Stimulated activated naive CD8-positive, alpha-beta T cell treated with anti-CD3 and anti-CD28 coated beads, Interleukin-15, amount 100 ng/mL, for 72 hours (primary cell): ENCODE measurements at places on chromosomes 2 and 18.

DNA sequence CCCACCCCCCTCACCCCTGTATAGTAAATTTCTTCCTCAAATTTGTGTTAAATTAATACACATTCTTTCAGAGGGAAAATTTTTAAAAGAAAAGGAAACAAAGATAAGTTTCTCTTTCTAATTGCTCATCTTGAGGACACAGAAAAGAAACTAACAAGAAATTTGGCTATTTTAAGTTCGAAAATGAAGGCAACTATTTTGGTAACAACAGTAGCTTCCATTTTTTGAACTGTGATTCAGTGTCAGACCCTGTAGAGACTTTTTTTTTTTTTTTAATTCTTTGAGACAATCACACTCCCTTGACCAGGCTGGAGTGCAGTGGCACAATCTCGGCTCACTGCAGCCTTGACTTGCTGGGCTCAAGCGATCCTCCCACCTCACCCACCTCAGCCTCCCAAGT, 194.9 kb downstream of the SS18 start:
- no peak for DNase-seq

DNA sequence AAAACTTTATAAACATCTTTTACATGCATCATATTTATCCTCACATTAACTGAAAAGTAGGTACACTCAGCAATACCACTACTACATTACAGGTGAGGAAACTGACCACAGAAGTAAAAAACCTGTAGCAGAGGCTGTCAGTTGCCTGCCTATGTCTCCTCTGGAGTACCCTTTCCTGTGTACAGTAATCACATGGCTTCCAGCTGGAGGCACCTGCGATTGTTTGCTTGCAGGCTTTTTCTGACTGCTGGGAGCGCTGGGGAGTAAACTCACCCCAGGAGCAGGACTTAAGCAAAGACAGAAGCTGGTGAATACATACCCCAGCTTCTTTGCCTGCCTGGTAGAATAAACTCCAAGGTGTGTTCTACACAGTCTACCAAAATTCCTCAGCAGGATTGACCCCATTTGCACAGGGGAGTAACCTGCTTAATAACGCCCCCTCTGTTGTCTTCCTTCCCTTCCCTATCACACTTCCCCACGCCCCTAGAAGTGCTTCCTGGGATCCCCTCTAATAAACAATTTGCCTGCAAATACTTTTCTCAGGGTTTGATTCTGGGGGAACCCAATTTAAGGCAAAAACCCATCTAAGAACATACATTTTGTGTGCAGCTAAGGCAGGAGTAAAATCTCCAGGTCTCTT, 138.9 kb downstream of the PTH2R start:
- DNase-seq: no peak

- DNase-seq: peak; percentile 53
These were observed 19.2 kb downstream of the E2F6 start for GRCh38 chr2:11446733-11447248.

- DNase-seq: no peak
These were observed 24.0 kb downstream of the SULT1C4 start for GRCh38 chr2:108401800-108402199.

- DNase-seq: no peak
These were observed 87.5 kb downstream of the MSH2 start for GRCh38 chr2:47490406-47490805.

GRCh38 chr2:20584399-20585358, 66.2 kb downstream of the HS1BP3 start:
- DNase-seq: no peak

DNA sequence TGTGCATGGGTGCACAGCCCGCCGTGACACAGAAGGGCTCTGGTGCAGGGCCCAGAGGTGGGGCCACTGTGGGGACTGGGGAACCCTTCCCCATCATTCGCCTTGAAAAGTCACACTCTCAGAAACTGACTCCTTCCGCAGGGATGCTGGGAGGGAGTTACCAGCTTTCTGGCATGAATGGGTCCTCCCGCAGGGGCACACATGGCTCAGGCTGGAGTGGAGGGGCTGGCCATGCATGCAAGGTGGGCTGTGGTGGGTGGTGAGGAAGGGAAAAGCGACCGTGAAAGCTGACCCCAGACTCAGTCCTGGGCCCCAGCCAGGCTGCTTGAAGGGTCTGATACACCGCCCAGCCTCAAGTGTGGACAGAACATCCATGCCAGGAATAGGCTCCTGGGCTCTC, 201.1 kb downstream of the TNS1 start:
- DNase-seq: no peak

DNA sequence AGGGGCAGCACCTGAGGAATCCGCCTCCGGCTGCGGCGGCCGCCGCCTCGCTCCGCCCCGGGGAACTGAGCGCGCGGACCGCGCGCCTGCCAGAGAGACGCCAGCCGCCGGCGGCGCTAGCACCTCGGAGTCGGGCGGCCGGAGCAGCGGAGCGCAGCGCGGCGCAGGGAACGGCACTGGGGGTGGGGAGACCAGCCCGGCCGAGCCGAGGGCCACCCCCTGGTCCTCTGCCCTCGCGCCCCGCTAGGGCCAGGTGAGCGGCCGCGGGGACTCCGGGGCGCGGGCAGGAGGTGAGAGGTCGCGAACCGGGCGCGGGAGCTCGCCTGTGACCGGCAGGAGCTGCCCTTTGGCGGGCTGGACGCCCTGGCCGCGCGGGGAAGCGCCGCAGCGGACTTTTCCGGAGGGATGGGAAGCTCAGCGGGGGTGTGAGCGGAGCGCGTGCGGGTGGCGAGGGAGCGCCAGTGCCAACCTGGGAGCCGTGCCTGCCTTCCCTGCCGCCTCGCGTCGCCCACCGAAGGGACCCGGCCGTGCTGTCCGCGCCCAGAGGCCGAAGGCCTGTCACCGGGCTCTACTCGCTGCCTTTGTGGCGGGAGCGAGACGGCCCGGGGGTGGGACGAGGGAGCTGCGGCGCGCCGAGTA, at the start of gene GREB1L:
Gene GREB1L (plus strand): TSS at position 92 of the 639 bp plus-strand sequence. CDS start 141,287 bp downstream, outside the sequence.
- DNase-seq: peak; percentile 28

DNA sequence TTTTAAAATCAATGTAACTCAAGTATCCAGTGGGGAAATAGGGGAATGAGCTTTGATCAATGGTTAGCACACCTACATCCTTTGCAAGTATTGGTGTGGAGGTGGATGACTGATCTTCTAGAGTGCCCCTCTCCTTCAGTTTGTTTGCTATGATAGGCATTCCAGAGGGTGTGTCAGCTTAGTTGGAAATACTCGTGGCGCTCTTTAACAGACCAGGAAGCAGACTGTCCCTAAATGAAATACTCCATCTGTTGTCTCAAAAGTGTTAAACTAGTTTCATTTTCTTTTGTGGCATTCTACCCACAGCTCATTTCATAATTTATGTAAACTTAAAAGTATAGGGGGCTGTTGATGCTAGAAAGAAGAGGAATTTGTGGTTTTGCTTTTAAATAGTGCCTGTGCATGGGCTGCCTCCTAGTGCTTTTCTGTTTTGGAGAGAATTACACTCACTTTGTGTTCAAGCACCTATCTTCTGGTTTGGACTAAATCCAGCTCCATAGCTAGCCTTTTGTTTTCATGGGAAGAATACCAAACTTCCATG, 66.2 kb downstream of the STAT1 start:
- DNase-seq: no peak

- no peak for DNase-seq
These were observed 93.5 kb downstream of the ZNF516 start for GRCh38 chr18:76401498-76401897.

DNA sequence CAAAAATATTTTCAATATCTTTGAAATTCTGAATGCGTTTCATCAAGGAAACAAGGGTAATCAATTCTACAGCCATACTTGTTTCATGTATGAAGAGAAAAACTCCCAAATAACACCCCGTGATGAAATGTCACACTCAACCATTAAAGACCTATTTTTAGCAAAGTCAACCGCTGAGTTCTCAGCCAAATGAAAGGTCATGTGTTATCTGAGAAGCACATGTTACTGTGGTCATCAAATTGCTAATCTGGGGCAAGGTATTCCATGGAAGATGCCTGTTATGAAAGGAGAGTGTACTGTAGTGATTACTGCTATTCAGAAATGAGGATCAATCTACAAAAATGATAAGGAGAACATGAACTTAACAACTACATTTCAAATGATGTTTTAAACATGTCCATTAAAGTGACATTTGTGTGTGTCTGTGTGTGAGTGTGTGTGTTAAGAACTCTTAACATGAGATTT, 126.7 kb downstream of the BCL2 start:
- DNase-seq: no peak

GRCh38 chr2:232502911-232503808, 15.5 kb upstream of the ECEL1 start:
- DNase-seq: peak; percentile 51

- no peak for DNase-seq
These were observed 40.5 kb downstream of the MYO3B start for GRCh38 chr2:170218456-170218855.

DNA sequence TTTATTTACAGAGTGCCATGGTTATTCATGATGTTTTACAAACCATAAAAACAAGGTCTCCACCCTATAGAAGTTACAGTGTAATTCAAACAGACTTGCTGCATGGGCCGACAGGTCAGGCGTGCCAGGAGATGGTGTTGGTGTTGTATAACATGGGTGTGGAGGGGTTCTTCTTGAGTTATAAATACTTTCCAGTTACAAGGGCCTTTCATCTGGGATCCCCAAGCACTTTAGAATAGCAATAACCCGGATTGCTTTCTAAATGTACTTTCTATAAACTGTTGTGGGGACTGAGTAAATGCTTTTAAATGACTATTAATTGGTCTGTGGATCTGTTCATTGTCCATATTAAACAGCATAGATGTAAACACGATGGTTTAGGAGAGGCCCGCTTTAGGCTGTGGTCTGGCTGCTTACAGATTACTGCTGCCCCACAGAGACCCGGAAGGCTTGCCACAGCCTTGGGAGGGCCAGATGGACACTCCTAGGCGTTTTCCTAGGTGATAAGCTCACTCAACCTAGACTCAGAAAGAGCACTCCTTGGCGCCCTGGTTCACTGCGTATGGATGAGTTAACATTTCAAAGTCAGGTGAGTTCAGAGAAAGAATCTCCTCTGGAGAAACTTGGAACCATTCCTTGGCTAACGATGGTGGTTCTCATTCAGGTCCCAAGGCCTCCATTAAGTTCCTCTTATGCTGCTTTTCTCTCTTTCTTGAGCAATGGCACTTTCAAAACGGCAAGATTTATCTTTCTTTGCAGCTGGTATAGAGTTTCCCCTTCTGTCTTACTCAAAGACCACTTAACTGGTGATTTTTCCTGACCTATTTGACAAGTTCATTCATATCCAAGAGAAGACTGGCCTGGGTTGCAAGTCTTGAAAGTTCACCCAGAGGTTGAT, 3.6 kb upstream of the KIAA2012 start:
- no peak for DNase-seq

DNA sequence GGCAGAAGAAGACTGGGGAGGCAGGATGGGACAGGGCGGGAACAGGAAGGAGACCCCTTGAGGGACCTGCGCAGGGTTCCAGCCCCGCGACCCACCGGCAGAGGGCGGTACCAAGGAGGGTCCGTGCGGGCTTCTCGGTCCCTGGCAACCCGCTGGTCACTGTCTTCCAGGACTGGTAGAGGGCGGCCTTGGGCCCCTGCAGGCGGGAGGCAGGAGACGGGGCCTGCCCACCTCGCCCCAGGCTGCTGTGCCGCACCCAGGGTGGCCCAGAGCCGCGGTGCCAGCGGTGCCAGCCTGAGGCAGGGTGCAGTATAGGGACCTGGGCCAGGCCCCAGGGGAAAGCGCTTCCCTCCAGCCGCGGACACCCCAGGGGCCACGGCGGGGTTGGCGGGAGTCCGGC, 34.5 kb downstream of the NEURL3 start:
- peak; percentile 66 for DNase-seq

DNA sequence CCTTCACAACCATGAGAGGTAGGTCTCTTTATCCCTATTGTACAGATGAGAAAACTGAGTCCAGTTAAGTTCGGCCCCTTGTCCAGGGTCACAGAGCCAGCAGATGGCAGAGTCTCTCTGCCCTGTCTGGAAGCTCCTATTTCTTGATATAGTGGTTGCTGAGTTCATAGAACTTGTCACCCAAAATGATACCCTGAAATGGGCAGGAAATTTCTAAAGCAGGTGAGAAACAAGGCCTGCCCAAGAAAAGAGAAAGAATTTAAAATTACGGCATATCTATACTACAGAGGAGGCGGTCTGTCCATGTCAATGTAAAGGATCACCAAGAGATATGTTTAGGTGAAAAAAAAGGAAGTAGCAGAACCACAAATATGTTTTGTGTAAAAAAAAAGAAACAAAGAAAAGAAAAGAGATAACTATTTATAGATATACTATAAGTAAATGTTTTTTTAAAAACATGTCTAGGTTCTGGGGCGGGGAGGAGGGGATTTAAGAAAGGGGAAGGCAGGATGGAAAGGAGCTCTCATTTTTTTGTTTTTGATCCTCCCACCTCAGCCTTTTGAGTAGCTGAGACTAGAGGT, 39.8 kb downstream of the MYO7B start:
- DNase-seq: no peak

DNA sequence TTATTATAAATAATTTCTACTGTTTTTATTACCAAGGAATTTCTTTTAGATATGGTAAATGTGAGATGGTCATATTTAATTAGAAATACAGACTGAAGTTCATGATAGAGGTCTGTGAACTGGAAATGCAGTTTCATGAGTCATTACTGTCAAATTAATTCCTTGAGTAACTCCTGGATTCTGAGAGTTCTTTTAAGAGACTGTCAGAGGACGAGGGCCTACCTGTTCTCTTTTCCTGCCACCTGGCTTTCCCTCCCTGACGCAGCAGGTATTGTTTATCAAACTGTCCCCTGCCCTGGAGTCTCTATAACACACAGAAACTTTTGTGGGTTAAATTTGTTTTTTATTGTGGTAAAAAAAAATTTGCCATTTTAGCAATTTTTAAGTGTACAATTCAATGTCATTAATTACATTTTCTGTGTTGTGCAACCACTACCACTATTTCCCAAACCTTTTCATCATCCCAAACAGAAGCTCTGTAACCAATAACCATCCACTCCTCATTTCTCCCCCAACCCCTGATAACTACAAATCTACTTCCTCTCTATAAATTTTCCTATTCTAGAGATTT, 142.6 kb downstream of the DIS3L2 start:
- DNase-seq: no peak

GRCh38 chr2:163138947-163139346, 300.4 kb upstream of the KCNH7 start:
- no peak for DNase-seq

GRCh38 chr2:78984386-78984785, 41.1 kb upstream of the REG3G start:
- DNase-seq: no peak

GRCh38 chr2:172884336-172884735, 148.7 kb downstream of the RAPGEF4 start:
- no peak for DNase-seq
